ENCODE measurements at places on chromosomes 16 and 17. TPM values are rescaled to one million over a fixed set of nuclear protein-coding genes. Genes with fewer than 3 reads are reported as not detected.
A peak's percentile ranks its signal among the peaks of the same experiment; 100 is the strongest.

DNA sequence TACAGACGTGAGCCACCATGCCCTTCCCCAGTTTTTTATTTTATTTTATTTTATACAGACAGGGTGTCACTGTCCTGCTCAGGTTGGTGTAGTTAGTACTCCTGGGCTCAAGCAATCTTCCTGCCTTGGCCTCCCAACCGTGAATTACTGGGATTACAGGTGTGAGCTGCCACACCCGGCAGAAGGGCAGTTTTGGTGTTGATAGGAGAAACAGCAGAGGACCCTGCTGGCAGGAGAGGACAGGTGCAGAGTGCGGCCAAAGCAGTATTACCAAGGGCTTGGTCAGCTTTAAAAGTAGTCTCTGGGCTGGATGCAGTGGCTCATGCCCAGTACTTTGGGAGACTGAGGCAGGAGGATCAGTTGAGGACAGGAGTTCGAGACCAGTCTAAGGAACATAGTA, 22.9 kb downstream of the FOXK2 start:
- H3K4me1 ChIP-seq = peaks cover 47% of the 10 kb centered on the region
- H3K27ac ChIP-seq = no peak overlapping the region
- no peak overlapping the region for H3K4me3 ChIP-seq

GRCh38 chr17:19791918-19792550, 43.9 kb upstream of the ALDH3A1 start:
- DNase-seq = no peak
- H3K27me3 ChIP-seq = no peaks in the 10 kb centered on the region
- H3K4me1 ChIP-seq = no peaks in the 10 kb centered on the region
- H3K4me3 ChIP-seq = no peak overlapping the region

The NHLRC4 gene
- total RNA-seq = 0.56 TPM

The TM4SF5 gene
- not detected for total RNA-seq

DNA sequence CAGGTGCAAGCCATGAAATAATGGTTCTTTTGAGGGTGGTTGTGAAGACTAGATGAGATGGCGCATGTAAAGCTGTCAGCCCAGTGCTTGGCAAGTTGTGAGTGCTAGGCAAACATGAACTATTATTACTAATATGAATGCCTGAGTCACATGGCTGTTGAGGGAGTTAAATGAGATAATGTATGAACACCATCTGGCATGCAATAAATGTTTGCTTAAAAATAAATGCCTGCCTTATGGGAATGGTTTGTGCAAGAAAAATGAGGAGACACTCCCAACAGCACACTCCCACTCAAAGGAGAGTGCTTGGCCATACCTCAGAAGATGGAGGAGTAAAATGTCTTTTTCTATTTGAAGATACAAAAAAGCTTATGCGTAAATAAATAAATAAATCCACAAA, 3.6 kb downstream of the MAPK3 start:
- DNase-seq = no peak
- H3K4me1 ChIP-seq = peaks cover 14% of the 10 kb centered on the region
- H3K27me3 ChIP-seq = no peaks in the 10 kb centered on the region
- no peaks in the 10 kb centered on the region for H3K36me3 ChIP-seq
- no peak overlapping the region for H3K27ac ChIP-seq
- no peak overlapping the region for H3K4me3 ChIP-seq

- no peaks in the 10 kb centered on the region for H3K27me3 ChIP-seq
- H3K4me1 ChIP-seq = peaks cover 28% of the 10 kb centered on the region
- peak; percentile 66 for DNase-seq
These were observed 805 bp upstream of the ORAI3 start for GRCh38 chr16:30947859-30948666.

The HSD17B1 gene
- 0.33 TPM for total RNA-seq

GRCh38 chr16:4323845-4324488, 8.1 kb downstream of the GLIS2 start:
- peak overlapping the region; percentile 74 for H3K27ac ChIP-seq
- no peaks in the 10 kb centered on the region for H3K36me3 ChIP-seq
- H3K4me1 ChIP-seq = peaks cover 20% of the 10 kb centered on the region
- DNase-seq = peak; percentile 28
- no peak overlapping the region for H3K4me3 ChIP-seq

DNA sequence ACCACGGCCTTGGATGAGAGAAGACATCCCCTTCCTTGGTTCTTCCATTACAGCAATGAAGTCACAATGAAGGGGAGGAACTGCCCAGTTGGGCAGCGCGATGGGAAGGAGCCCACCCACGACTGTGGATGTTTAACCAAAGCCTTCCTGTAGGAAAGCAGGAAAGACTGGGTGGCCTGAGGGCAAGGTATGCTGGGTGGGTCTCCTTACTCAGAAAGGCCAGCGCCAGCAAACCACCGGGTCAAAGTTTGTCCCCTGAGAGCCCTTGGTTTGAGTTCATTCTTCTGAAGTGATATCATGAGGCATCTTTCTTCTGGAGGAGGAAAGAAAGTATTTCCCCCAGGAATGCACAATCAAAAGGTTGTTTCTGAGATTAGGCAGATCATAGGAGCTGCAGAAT, 105.2 kb downstream of the C16orf95 start:
- H3K4me1 ChIP-seq = no peaks in the 10 kb centered on the region
- H3K4me3 ChIP-seq = no peak overlapping the region
- DNase-seq = no peak
- no peak overlapping the region for H3K27ac ChIP-seq

DNA sequence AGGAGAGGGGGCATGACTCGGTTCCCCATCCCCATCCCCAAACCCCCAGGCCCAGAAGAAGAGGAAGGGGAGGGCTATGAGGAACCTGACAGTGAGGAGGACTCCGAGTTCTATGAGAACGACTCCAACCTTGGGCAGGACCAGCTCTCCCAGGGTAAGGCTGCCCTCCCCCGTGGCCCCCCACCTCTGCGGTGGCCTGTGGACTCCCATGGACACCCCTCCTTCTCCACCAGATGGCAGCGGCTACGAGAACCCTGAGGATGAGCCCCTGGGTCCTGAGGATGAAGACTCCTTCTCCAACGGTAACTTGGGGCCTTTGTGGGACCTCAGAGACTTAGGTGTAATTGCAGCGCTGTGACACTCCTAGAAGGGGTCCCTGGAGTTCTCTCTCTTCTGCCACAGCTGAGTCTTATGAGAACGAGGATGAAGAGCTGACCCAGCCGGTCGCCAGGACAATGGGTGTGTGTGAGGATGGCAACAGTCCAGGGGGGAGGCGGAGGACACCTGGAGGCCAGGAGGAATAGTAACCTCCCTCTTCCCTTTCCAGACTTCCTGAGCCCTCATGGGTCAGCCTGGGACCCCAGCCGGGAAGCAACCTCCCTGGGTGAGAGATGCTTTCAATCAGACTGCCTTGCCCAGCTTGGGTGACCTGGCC, 5.6 kb downstream of the CD19 start:
- H3K4me3 ChIP-seq = no peak overlapping the region
- H3K36me3 ChIP-seq = no peaks in the 10 kb centered on the region
- no peak overlapping the region for H3K27ac ChIP-seq
- H3K4me1 ChIP-seq = no peaks in the 10 kb centered on the region

DNA sequence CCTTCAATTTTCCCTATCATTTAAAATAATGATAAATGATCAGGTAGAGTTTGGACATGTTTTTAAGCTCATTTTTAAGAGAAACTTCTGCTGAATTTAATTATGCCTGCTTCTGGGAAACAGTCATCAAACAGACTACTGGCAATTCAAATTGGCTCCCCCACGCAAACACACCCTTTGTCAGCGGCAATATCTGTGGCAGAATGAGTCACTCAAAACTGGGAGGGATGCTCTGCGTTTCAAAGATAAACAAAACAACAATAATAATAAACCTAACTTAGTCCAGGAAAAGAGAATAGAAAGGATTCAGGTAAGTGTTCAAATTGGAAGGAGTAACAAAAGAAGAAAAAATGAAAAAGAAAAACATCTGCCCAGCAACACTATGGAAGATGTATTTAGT, 108.1 kb upstream of the ERCC4 start:
- H3K4me1 ChIP-seq = no peaks in the 10 kb centered on the region
- H3K36me3 ChIP-seq = no peaks in the 10 kb centered on the region
- no peaks in the 10 kb centered on the region for H3K27me3 ChIP-seq
- no peak for DNase-seq
- no peak overlapping the region for H3K4me3 ChIP-seq

Data from gastrocnemius medialis (tissue), 4 donors.